Naive thymus-derived CD4-positive, alpha-beta T cell (primary cell): ENCODE measurements at places on chromosomes 5 and 9. TPM values are rescaled to one million over a fixed set of nuclear protein-coding genes. Genes with fewer than 3 reads are reported as not detected.

GRCh38 chr9:81314490-81314889 is 374.9 kb downstream of the TLE1 start:
- no peak overlapping the region for H3K4me3 ChIP-seq
- no peaks in the 10 kb centered on the region for H3K4me1 ChIP-seq
- no peak for DNase-seq
- H3K36me3 ChIP-seq = no peaks in the 10 kb centered on the region

GRCh38 chr5:170262061-170263045 is 29.6 kb downstream of the C5orf58 start:
- H3K4me3 ChIP-seq = peak overlapping the region; percentile 21
- peaks cover 49% of the 10 kb centered on the region for H3K4me1 ChIP-seq
- DNase-seq = peak; percentile 88

DNA sequence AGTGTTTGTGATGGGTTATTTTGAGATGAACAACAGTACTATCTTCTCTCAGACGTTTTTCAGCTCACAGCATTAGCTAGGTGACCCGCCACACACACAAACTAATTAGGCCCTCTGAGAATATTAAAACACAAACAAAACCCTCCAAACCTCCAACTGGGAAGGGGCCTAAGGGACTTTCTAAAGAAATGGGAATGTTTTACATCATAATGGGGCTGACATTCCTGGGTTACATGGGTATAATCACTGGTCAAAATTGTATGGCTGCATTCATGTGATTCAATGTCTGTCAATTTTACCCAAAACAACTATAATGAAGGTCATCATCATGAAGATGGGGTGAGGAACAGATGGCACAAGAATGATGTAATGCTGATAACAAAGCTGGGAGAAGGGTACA is 59.6 kb downstream of the SPTLC1 start:
- H3K27ac ChIP-seq = no peak overlapping the region
- DNase-seq = no peak
- H3K27me3 ChIP-seq = no peaks in the 10 kb centered on the region
- no peak overlapping the region for H3K4me3 ChIP-seq
- H3K4me1 ChIP-seq = no peaks in the 10 kb centered on the region
- peaks cover 61% of the 10 kb centered on the region for H3K36me3 ChIP-seq

DNA sequence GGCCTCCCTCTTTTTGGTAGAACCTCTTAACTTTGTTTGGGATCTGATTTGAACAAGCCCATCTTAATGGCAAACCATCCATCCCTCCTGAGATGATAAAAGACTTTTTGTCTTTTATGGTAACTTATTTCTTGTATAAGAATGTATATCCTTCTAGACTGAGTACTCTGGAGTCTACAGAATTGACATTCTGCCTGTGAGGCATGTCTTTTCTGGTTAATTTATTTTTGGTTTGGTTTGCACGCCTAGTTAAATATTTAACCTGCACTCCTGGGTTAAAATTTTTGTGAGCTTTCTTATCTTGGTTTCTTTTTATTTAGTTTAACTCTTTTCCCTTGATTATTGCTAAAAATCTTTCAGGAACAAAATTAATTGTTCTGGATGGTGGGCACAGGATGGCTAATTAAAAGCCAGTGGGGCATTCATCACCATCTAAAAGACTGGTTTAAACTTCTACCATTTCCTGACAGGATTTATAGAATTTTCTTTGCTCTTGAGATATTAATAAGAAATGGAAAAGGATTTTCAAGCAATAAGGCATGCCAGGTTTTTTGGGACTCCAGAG is 50.3 kb downstream of the PHAX start:
- H3K27me3 ChIP-seq = no peaks in the 10 kb centered on the region
- no peak overlapping the region for H3K4me3 ChIP-seq
- H3K36me3 ChIP-seq = no peaks in the 10 kb centered on the region
- H3K27ac ChIP-seq = no peak overlapping the region

DNA sequence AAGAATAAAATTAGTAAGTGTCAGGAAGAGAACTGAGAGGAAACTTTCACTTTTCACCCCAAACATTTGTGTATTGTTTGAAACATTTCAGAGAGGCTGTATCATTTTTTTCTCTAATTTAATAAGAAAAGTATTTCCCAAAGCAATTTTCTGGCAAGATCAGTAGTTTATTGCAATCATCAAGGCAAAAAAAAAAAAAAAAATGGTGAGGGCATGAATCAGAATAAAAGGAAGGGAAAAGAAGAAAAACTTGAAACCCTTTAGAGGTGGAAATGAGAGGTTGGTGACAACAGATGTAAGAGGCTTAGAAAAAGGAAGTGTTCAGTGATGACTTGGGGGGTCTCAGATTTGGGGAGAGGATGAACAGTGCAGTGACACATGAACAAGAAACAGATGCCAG is 13.3 kb downstream of the SHC3 start:
- H3K4me1 ChIP-seq = no peaks in the 10 kb centered on the region
- no peaks in the 10 kb centered on the region for H3K27me3 ChIP-seq
- no peaks in the 10 kb centered on the region for H3K36me3 ChIP-seq
- DNase-seq = no peak

DNA sequence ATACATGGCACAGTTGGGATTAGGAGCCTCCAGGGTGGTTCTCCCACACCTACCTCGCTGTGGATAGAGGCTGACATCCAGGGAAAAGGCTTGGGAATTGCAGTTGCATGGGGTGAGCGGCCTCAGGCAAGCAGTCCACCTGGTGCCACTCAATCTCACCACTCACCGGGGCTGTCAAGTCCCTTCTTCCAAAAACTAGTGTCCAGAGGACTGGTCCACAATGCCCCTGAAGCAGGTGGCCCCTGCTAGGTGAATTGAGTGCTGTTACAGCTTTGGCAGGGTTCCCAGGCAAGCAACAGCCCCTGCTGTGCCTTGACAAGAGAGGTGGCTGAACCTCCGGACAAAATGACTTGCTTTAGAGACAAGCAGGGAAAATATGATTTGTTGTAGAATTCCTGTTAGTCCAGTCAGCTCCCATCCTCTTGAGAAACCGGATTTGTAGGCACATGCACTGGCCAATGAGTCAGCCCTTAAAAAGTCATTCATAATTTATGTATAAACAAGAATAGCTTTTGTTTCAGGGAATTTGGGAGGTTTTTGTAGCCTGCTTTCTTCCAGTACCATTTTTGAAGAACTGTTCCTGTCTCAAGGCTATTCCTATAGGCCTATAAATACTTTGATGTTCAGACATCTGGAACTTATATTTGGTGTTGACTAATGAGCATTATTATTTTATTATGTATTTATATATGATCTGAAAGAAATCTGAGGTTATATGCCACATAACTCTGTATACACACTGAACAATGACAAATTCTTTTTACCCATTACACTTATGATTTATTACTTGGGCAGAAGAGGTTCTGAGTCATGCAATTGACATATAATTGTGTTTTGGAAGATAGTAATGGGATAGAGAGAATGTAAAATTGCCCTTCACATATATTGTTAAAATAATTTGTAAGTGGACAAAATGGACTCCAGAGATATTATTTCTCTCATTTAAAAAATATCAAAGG is 411.1 kb downstream of the ACTL7B start:
- no peak for DNase-seq
- H3K4me3 ChIP-seq = no peak overlapping the region
- no peak overlapping the region for H3K27ac ChIP-seq
- no peaks in the 10 kb centered on the region for H3K36me3 ChIP-seq

DNA sequence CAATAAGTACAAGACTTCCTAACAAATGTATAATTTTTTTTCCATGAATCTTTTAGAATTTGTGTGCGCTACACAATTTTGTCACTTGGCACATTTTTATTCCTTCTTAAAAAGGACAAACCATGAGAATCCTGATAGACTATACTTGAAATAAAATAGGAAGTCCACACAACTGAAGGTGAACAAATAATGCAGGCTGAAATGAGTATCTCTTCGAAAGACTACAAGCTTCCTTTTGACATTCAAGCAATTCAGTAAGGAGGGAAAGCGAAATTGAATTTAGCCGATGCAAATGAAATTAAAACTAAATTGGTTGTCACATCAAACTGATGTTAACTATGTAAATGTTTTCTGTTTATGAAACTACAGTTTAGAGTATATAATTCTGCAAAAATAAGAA is 374.4 kb upstream of the CCNH start:
- no peaks in the 10 kb centered on the region for H3K27me3 ChIP-seq
- H3K4me1 ChIP-seq = no peaks in the 10 kb centered on the region
- DNase-seq = no peak
- no peaks in the 10 kb centered on the region for H3K36me3 ChIP-seq
- no peak overlapping the region for H3K4me3 ChIP-seq

DNA sequence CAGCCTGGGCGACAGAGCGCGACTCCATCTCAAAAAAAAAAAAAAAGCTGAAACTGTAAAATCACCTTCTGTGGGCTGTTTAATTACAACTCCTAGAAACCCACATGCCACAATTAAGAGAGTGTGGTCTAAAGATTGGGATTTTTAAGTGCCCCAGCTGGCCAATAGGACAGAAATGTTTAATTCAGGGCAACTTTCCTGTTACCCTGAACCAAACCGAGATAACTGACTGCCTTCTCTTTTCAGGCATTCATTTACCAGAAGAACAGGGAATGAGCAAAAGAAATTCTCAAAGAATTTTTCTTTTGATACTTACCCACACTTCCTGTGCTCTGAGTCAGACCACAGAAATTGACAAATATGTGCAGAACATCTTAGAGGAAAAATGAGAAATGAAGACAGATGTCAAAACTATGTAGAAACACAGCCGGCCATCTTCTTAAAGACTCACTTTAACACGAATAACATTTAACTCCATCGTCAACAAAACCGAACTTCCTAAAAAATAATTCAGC is 221.3 kb upstream of the DAPK1 start:
- DNase-seq = peak; percentile 2
- H3K4me3 ChIP-seq = no peak overlapping the region
- no peaks in the 10 kb centered on the region for H3K36me3 ChIP-seq
- no peaks in the 10 kb centered on the region for H3K4me1 ChIP-seq

DNA sequence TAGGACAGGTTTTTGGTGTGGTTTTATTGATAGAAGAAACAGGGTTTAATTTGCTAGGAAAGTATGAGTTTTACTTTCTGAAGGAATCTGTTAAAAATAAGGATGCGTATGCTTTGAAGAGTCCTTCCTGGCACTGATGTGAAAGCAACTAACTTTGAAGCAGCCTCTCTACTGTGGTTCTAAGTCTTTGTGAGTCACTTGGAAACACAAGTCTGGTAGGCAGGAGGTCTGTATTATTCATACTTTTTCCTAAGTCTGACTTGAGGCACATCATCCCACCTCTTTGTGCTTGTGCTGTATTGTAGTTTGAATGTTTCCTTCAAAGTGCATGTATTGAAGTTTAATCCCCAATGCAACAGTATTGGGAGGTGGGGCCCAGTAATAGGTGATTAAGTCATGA is 129.0 kb downstream of the TAF11L14 start:
- no peak for DNase-seq
- H3K36me3 ChIP-seq = no peaks in the 10 kb centered on the region
- H3K4me3 ChIP-seq = no peak overlapping the region
- no peak overlapping the region for H3K27ac ChIP-seq
- H3K4me1 ChIP-seq = no peaks in the 10 kb centered on the region

DNA sequence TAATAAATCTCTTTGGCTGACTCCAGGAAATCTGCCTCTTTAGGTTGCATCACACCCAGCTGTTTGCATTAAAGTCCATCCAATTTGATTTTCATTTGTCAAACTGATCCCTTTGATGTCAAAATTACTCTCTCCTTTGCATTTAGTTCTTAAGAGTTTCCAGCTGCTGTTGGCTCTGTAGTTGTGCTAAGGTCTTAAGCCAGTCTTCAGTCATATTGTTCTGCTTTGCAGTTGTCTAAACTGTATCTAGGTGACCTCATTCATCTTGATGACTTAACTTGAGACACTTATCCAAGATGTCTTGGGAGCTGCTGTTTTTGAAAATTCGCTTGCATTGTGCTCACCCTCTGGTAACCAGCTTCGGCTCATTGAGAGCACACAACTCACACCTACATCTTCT is 386.9 kb upstream of the TLE4 start:
- H3K27ac ChIP-seq = no peak overlapping the region
- H3K4me1 ChIP-seq = no peaks in the 10 kb centered on the region
- no peak for DNase-seq
- H3K27me3 ChIP-seq = no peaks in the 10 kb centered on the region
- no peaks in the 10 kb centered on the region for H3K36me3 ChIP-seq
- H3K4me3 ChIP-seq = no peak overlapping the region

DNA sequence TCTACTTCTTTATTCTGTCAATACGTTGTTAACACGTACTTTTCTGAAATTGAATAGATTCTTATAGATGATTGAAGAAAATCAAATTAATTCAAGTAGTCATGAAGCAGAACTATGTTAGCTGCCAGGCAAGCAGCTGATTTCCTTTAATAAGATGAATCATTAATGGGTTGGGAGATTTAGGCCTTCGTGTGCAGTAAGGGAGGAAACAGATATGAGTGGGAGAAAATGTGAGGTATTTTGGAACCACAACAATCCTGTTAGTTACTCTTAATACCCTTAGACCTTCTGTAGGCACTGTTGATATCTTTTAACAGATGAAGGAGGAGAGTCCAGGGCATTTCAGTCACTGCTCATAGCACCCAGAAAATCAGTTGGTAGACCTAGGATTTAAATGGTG is 121.0 kb downstream of the AOPEP start:
- no peaks in the 10 kb centered on the region for H3K27me3 ChIP-seq
- H3K4me1 ChIP-seq = no peaks in the 10 kb centered on the region
- DNase-seq = no peak
- no peaks in the 10 kb centered on the region for H3K36me3 ChIP-seq
- H3K4me3 ChIP-seq = no peak overlapping the region

DNA sequence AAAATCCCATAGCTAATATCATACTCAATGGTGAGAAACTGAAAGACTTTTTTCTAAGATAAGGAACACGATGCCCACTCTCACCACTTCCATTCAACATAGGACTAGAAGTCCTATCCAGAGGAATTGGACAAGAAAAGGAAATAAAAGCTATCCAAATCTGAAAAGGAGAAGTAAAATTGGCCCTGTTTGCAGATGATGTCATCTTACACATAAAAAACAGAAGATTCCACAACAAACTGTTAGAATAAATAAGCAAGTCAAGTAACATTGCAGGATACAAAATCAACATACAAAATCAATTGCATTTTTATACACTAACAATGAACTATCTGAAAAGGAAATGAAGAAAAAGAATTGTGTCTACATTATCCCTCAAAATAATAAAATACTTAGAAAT is 308.0 kb downstream of the MCTP1 start:
- H3K4me1 ChIP-seq = no peaks in the 10 kb centered on the region
- no peak for DNase-seq
- no peak overlapping the region for H3K27ac ChIP-seq
- H3K27me3 ChIP-seq = no peaks in the 10 kb centered on the region
- no peak overlapping the region for H3K4me3 ChIP-seq

DNA sequence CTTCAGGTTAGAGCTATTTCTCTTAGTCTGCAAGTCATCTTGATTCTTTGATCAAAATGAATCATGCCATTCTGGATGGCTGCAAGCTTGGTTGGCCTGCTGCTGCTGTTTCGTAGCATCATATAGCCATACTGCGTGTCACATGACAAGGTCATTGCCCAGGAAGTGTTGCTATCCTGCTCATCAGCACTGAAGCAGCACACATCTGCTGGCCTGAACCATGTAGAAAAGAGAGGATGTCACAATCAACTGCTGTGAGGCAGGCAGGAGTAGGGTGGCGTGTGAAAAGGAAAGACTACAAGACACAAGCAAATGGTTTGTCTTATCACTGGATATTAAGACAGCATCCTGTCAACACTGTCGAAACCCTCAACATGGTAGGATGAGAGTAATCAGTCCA is 376.7 kb upstream of the RORB start:
- H3K4me3 ChIP-seq = no peak overlapping the region
- no peaks in the 10 kb centered on the region for H3K36me3 ChIP-seq
- no peaks in the 10 kb centered on the region for H3K27me3 ChIP-seq
- no peaks in the 10 kb centered on the region for H3K4me1 ChIP-seq
- DNase-seq = no peak

The CCDC192 gene
- polyA plus RNA-seq = not detected

The PAPPA gene
- 0.07 TPM for polyA plus RNA-seq

The WNT8A gene
- not detected for polyA plus RNA-seq

The SPINK4 gene
- polyA plus RNA-seq = not detected

The LRRC19 gene
- polyA plus RNA-seq = not detected
